ENCODE measurements at places on chromosomes 3 and 15.

DNA sequence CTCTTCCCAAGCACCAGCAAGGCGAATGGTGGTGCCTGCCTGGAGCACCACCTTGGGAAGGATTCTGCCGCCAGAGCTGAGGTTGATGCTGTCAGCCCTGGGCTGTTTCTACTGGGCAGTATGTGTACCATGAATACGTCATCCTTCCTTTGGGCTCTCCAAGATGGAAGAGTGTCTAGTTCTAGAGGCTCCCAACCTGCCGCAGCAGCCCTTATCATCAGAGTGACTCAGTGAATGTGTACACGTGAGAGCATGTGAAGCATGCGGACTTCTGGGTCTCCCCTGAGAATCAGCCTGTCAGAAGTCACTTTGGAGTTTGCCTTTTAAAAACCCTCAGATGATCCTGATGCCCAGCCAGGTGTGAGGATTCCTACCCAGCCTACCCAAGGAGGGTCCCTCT is 20.9 kb downstream of the PLA2G4D start:
- DNase-seq, result no peak

DNA sequence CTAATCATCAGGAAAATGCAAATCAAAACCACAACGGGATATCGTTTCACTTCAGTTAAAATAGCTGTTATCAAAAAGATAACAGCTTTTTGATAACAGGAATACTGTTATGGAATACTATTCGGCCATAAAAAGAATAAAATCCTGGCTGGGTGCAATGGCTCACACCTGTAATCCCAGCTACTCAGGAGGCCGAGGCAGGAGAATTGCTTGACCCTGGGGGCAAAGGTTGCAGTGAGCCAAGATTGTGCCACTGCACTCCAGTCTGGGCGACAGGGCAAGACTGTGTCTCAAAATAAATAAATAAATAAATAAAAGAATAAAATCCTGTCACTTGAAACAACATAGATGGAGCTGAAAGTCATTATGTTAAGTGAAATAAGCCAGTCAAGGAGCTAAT is 178.1 kb upstream of the TSC22D2 start:
- DNase-seq, result no peak

- no peak for DNase-seq
Observed at GRCh38 chr3:197300361-197300760, 1.9 kb upstream of the DLG1 start.

GRCh38 chr3:22414239-22414638 is 663.2 kb upstream of the ZNF385D start:
- DNase-seq, result no peak

DNA sequence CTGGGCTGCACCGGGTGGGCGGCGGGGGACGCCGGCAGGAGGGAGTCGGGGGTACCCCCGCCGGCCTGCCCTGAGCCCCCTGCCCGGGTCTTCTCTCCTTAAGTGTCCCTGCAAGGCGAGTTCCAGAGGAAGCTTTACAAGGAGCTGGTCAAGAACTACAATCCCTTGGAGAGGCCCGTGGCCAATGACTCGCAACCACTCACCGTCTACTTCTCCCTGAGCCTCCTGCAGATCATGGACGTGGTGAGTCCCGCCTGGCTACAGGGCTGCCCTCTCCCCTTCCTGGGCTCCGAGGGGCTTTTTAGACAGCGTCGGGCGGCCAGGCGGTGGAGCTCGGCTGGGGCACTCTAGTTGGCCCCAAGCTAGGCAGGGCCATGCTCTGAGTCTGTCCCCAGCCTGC is 480 bp downstream of the CHRNA7 start:
- DNase-seq, result no peak

DNA sequence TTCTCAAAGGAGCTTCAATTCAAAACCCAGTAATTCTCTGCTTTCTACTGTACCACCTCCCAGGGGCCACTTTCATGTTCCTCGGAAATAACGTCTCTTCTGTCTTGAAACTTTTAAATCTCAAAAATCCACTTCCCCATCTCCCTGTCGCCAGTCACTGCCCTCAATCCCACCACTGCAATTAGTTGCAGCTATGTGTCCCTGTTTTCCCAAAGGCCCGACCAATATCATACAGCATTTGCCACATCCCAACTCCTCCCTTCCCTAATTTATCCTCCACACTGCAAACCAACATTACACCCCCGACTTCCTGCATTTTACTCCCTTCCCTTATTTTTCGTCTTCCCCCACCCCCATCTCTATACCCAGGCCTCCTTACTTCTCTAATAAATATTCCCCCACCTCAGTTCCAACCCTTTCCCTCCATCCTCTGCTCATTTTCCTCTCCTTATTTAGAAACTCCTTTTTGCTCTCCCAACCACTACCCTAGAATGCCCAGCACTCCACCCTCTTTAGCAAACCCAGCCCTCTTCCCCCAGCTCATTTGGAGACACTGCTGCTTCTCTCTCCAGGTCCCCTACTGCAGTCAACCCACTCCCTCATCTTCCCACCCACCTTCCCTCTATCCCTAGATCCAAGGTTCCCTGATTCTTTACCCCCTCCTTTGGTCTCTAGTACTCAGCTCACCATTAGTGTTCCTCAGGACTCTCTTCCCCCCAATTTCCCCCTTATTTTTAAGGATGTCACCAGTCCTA is 1.1 kb downstream of the NPTN start:
- DNase-seq, result no peak

- DNase-seq, result peak; percentile 45
Observed at GRCh38 chr15:74127255-74127953, 3.0 kb upstream of the ISLR2 start.

- DNase-seq, result no peak
Observed at GRCh38 chr3:48268936-48269561, 28.1 kb downstream of the ZNF589 start.

DNA sequence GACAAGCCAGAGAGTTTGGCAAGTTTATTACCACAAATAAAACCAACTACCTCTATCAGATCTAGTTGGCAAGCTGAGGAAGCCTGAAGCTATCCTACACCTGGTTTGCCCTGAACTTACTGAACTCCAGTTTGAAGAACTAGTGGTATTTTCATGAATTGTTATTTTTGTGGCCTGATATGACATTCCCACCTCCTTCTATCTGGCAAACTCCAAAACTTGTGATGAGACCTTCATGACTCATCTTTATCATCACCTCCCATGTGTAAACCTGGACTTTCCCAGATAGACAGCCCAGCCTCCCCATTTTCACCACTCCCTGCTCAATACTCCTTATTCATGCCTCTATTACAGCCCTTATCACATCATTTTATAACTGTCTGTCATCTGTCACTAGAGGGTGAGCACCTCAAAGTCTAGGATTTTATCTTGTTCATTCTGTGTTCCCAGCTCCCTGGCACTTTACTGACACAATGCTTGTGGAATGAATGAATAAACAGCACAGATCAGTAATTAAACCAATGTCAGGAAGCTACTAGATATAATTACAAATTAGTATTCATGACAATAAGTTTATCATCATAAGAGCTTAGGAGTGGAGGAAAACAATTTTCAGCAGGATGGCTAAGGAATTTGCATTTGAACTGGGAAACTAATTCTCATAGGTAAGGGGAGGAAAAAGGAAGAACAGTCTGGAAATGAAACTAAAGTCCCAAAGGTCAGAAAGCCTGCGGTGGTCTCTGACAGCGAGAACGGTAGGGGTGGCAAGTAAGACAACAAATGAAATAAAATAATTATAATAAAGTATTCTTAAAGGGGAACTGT is 13.2 kb upstream of the TRANK1 start:
- no peak for DNase-seq

DNA sequence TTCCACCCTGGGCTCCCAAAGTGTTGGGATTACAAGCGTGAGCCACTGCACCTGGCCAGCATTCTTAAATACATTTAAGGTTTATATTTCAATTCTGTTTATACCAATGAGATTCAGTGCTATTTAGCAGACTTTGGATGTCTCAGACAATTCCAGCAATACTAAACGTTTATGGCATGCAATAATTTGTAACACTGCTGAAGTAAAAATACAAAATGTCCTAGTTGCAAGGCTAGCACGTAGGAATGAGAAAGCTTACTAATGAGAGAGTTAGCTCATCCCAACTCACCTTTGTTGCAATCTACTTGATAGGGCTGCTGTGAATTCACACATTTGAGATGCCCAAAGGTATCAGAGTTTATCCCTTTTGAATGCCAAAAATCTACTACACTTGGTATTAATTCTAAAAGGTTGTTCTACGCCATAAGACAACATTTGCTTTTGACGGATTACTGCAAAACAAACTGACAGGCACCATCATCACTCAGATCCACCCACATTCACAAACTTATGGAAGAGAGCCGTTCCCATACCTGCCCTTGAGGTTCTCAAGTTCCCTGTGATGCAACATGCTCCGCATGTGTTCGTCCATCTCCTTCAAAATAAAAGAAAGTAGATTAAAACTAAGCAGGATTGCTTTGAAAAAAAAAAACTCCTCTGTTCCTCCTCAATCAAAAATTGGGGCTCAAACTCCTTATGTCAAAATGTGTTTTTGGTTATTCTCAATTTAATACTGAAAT is 25.3 kb downstream of the ZNF106 start:
- DNase-seq, result no peak

GRCh38 chr15:71337197-71337845 is 222.1 kb downstream of the THSD4 start:
- no peak for DNase-seq

DNA sequence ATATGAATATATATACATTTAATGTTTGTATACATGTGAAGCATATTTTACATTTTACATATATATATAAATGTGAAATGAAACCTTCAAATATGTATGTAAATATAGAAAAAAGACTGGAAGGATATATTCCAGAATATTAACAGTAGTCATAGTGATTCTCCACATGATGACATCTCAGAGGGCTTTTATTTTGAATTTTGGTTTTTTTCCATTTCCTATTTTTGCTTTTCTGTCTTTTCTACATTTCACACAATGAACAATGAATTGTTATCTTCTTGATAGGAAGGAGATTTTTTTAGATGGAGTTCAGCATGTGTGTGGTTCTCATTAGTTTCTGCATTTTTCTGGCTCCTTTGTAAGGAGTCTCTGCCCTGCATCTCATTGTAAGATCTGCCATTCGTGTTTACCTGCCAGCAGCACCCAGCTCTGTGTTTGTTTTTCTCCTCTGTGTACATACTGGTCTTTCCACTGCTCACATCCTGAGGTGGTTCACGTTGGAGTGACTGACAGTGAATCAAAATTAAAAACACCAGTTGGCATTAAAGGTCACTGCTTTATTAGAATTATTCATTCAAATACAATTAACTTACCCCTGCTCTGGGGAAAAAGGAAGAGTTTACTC is 425.3 kb upstream of the MDFIC2 start:
- no peak for DNase-seq

- no peak for DNase-seq
Observed at GRCh38 chr15:74829991-74830390, 3.6 kb downstream of the CPLX3 start.

- no peak for DNase-seq
Observed at GRCh38 chr15:47194718-47195117, 522.6 kb upstream of the SEMA6D start.

- no peak for DNase-seq
Observed at GRCh38 chr15:92383519-92384324, 10.0 kb upstream of the ST8SIA2 start.

DNA sequence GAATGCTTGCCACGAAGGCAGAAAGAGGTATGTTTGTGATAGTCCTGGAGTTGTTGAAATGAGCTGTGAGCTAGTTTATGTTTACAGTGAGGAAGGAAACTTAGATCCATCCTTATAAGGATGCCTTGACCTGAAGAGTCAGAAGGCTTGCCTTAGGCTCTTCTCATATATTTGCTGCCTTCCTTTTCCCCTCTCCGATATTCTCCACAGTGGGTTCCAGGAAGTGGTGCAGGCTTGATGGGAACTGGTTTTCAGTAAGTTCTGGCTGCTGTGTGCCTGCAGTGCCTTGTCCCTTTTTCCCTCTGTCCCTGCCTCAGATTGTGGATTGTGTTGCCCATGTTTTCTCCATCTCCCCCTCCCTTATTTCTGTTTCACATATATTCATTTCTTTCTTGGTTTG is 287.3 kb upstream of the UBE2E1 start:
- DNase-seq, result no peak

GRCh38 chr3:113829576-113830354 is 8.8 kb upstream of the GRAMD1C start:
- DNase-seq, result no peak

- no peak for DNase-seq
Observed at GRCh38 chr15:64782751-64783150, 7.4 kb upstream of the RBPMS2 start.

GRCh38 chr3:152729906-152730305 is 105.0 kb upstream of the P2RY1 start:
- no peak for DNase-seq

DNA sequence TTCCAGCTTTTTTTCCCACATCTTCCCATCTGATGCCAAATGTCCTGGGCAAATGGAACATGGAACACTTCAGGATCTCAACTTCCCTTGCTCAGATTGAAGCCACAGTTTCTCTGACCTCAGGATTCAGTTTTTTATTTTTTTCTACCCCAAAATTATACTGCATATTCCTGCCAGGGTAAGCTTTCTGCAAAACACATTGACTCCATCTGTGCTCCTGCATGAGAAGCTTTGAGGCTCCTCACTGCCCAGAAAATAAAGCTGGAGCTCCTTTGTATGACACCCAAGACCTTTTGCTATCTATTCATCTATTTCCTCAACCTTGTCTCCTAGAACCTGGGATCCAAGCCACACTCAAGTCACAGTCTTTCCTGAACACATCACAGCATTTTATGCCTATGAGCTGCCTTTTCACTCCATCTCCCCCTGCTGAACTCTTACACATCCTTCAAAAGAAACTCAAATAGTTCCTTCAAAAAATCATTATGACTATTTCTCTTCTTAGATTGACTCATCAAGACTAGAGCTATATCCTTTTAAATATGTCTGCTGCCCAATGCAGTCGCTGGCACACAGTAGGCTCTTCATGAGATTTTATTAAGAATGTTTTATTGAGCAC is 57.4 kb upstream of the PSMD6 start:
- no peak for DNase-seq

DNA sequence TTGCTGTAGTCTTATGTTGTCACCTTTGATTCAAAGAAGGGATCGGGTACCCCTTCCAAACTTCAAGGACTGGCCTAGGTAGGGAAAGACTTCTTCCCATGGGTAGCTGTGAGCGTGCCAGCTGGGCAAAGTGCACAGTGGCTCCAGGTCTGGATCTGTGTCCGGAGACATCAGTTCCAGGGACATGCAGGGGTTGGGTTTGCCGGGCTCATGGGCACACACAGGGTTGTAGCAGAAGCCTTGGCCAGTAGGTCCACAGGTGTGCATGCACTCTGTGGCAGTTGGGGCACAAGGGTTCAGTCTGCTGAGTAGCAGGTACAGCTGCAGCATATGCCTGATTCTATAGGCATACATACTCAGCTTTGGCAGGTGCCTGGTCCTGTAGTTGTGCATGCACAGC is 111.2 kb downstream of the EFHB start:
- no peak for DNase-seq

DNA sequence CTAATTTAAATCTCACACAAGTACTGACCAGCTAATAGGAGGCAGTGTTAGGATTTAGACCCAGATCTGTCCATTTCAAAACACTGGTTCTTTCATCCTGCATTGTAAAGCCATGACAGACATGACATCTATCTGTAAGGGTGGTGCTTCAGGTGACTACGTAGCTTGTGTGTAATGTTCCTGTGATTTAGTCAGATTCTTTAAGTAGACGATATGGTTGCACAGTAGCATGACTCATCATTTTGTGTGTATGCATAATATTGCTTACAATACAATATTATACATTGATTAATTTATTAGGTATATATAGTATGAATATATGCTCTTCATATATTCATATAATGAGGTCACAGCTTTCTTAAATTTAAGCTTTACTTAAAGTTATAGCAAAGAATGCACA is 628.5 kb downstream of the GRM7 start:
- no peak for DNase-seq

GRCh38 chr15:68717951-68718350 is 102.7 kb downstream of the ANP32A start:
- no peak for DNase-seq

Measured in GOT3 (cell line).